Stimulated activated CD8-positive, alpha-beta memory T cell treated with anti-CD3 and anti-CD28 coated beads, Interleukin-7, amount 100 ng/mL, for 48 hours (primary cell): ENCODE measurements at places on chromosomes 2 and 18.
A peak's percentile ranks its signal among the peaks of the same experiment; 100 is the strongest.

DNA sequence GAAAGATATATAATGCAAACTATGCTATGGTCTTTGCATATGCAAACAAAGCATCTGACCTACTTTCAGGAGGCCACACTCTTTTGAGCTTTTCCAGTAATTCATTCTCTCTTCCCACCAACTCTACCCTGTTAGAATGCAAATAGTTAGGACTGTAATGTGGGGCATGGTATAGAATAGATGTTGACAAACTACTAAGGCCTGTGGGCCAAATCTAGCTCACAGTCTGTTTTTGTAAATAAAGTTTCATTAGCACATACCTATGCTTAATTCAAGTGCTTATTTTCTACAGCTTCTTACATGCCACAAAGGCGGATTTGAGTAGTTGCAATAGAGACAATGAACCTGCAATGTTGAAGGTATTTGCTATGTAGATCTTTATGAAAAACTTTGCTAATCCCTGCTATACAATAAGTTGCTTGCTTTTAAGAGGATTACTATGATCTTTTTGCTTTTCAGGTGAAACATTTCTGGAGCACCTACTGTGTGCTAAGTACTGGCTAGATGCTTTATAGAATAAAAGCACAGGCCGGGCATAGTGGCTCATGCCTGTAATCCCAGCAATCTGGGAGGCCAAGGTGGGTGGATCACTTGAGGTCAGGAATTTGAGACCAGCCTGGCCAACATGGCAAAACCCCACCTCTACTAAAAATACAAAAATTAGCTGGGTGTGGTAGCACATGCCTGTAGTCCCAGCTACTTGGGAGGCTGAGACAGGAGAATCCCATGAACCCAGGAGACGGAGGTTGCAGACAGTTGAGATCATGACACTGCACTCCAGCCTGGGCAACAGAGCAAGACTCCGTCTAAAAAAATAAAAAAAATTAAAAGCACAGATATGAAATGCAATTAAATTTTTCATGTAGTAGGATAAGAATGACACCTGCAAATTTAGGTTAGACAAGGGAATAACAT, 267.8 kb downstream of the DPP10 start:
- no peak for DNase-seq

DNA sequence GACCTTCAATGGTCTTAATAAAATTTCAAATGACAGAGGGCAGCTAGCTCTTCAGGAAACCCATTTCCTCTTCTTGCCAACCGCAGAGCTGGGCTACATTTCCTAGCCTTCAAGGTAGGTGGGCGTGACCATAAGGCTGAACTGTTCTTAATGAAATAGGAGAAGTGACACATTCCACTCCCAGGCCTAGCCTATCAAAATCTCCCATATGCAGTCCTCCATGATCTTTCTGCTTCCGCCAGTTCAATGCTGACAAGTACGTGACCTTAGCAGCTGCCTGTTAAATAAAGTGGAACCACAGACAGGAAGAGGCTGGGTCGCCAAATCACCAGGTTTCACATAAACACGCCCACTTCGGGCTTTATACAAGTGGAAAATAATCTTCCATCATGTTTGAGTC, 13.2 kb downstream of the SERPINE2 start:
- DNase-seq: peak; percentile 24

GRCh38 chr2:46029332-46029811, 267.8 kb upstream of the EPAS1 start:
- DNase-seq: no peak

DNA sequence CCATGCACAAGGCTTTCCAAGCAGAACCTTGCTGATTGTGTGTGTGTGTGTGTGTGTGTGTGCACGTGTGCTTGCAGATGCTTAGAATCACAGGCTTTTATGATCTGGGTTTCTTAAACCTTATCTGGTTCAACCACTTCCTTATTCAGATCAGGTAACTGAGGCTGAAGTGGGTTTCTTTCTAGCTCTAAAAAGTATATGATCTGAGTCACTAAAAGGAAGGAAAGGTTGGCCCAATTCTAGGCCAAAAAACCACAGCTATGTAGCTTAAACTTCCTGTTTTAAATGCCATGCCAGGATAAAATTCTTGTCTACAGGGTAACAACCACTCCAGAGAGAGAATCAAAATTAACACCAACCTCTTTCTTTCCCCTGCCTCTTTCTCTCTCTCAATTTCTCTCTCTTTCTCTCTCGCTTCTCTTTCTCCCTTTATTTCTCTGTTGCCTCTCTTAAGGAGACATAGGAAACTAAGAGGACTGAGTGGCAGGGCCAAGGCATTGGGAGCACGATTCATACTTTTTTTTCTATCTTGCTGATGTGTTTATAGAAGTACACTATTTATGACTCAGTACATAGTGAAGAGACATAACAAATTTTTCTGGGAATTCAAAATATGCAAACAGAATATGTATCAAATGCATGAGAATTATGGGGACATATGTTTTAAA, 140.3 kb downstream of the TRIB2 start:
- no peak for DNase-seq

DNA sequence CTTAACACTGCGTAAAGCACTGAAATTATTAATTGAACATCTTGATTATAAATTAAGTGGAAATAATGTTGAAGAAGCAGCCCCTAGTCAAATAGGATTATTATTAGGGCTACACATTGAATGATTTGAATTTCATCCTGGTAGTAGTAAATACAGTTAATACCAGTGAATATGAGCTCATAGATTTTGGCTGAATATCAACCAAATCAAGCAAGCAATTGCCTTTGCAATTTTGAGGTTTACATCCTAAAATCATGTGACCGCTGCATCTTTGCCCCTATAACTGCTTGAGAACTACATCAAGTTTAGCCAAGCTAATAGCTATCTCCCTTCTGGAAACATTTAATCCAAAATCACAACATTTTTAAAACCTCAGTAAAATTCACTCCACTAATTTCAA, 801.2 kb upstream of the PIK3C3 start:
- DNase-seq: no peak

GRCh38 chr2:205848601-205849000, 166.3 kb downstream of the NRP2 start:
- DNase-seq: no peak

- DNase-seq: no peak
These were observed 159.7 kb downstream of the MYCN start for GRCh38 chr2:16100006-16100405.

GRCh38 chr2:55089726-55090125, 39.5 kb upstream of the RTN4 start:
- no peak for DNase-seq

GRCh38 chr18:75264926-75265597, 54.5 kb downstream of the TSHZ1 start:
- DNase-seq: no peak

- DNase-seq: no peak
These were observed 28.3 kb downstream of the ANXA4 start for GRCh38 chr2:69770193-69770702.

- DNase-seq: peak; percentile 78
These were observed at the start of gene BCL2L11 for GRCh38 chr2:111120253-111121027. TSS of gene BCL2L11 (plus strand) at chr2:111120914. CDS start at chr2:111123746, 2,832 bp downstream.

DNA sequence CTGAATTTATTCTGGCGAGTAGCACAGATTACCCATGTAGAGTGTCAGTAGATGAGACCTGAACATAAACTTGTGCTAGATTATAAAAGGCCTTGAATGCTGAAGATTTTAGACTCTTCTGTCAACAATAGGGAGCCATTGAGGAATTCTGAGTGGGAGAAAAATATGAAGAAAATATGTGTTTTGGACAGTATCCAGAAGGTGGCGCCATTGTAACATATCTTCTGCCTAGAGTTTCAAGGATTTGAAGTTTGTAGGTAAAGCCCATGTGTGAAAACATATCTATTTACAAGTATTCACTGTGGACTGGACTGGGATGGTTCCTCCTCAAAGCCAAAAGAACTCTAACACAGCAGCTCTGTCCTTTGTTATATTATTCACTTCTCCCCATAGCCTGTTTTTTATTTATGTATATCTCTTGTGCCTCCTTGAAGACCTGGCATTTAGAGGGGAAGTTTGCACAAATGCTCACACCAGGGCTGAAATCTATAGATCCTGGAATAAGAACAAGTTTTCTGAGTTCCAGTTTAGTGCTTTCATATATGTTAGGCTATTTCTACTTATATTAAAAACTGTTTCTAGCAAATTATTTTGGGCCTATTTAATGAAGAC, 124.9 kb downstream of the RDH14 start:
- DNase-seq: no peak

DNA sequence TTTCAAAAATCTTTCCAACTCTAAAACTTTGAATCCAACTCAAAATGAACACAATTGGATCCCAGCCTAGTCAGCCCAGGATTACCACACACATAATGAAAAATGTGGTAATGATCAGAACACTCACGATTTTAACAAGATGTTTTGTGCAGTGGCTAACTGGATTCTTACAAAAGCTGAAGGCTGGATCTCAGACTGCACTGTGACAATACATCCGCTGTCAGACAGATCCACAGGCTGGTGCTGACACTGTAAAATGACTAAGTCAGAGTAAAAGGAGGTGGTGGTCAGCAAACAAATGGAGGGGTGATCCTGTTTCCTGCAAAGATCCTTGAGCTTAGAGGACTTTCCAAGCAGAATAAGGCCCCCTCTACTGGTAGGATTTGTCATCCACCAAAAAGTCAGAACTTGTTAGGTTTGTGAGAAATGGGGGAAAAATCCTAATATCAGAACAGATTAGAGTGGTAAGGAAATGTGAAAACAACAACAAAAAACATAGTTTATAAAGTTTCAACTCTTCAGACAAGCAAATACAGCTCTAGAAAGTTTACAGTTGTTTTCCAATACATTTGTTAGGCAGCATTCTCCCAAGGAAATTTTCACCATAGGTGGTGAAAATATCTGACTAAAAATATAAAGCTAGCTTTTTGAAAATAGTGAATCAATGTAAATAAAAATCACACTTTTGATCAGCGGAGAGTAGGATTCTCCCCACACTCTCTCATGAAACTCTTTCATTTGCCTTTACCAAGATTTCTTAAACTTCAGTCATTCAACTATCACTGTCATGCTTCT, 211.9 kb downstream of the AGPS start:
- DNase-seq: no peak

- DNase-seq: no peak
These were observed 54.6 kb downstream of the ANKRD44 start for GRCh38 chr2:197256021-197256420.

- no peak for DNase-seq
These were observed 775 bp downstream of the SNED1 start for GRCh38 chr2:240998995-240999791.

DNA sequence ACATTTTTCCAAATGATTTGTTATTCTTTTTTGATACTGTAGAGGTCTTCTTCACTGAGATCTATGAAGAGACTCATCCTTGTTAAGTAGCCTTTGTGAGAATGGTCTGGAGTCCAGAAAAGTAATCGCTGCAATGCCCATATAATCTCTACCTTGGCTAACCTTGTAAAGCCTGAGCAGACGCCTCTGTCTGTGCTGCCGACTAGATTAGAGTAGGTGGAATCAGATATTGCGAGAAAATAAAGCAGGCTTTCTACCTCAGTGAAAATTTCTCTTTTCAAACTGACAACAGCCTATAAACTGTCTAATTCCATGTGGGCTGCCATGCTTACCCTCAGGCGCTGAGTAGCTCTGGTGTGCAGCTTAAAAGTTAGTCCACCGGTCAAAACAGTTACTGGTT, 17.5 kb upstream of the CERS6 start:
- DNase-seq: no peak

DNA sequence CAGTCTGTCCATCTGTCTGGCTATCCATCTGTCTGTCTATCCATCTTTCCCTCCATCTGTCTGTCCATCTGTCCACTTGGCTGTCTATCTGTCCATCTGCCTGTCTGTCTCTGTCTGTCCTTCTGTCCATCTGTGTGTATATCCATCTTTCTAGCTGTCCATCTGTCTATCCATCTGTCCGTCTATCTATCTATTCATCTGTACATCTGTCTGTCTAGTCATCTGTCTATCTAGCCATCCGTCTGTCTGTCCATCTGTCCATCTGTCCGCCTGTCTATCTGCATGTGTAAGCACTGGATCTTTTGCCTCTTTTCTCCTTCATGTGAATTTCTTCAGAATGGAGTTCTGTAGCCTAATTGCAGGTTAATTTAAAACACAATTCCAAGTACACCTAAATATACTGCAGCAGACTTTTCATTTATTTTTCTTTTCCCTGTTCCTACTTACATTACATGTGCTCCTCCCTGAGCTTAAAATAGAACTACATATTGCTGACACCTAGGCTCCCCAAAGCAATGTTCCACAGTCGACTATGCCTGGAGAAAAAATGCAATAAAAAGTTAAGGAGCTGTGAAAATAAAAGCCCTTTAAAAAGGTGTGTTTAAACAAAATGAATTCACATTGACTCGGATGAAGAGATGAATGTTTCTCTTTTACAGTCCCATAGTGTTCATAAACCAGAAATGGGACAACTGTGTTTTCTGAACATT, 37.4 kb upstream of the TXNDC2 start:
- DNase-seq: no peak

GRCh38 chr2:1840046-1840445, 95.7 kb upstream of the PXDN start:
- DNase-seq: no peak

DNA sequence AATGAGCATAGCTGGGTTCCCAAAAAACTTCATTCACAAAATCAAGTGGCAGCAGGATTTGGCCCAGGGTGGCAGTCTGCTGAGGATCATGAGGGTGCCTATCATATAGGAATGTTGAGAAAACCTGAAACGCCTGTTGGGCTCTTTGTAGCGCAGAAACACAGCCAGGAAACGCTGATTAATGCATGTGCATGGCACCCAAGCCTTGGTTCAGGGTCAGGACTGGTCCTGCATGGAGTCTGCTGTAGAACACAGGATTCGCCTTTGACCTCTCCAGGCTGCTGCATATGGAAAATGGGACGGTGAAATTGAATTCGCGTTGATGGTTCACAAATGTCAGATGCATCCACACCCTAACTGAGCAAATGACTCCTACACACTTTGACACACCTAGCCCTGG, 227.9 kb upstream of the COPS8 start:
- no peak for DNase-seq

GRCh38 chr2:201182650-201183364, at the start of gene CASP10:
TSS of gene CASP10 (plus strand) at chr2:201183141. CDS start at chr2:201185778, 2,637 bp downstream.
- no peak for DNase-seq

DNA sequence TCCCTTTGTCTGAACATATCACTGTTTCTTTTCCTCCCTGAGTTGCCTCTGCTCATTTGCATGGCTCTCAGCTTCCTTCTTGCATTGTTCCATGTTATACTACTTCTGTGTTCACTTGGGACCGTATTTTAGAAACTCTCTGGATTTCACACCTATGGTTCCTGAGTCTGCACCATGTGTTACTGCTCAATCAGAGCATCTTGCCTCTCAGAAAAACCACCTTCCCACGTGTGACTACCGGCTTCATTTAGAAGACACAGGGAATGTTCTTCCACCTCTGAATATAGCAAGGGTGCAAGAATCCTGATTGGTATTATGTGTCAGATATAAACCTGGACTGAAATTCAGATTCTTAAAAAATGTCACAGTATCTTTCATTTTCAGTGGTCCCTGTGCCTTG, 731.2 kb downstream of the TDRD15 start:
- no peak for DNase-seq
